ENCODE measurements at places on chromosomes 3 and 15.
A peak's percentile ranks its signal among the peaks of the same experiment; 100 is the strongest.

DNA sequence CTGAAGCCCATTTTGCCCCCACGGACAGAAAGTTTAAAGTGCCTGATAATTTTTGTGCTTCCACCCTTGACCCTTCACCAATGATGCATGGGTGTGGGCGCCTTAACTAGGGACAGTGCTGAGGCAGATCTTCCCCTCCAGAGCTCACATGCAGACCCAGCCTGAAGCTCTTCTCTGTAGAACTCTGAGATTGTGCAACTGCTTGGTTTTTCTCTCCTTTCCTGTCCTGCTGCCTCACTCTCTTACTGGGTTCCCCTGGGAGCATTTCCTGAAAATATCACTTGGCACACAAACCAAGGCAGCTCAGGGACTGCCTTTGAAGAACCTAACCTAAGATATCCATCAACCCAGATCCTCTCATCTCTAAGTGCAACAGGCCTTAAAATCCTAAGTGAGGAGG lies 220.3 kb upstream of the STT3B start:
- DNase-seq: no peak

DNA sequence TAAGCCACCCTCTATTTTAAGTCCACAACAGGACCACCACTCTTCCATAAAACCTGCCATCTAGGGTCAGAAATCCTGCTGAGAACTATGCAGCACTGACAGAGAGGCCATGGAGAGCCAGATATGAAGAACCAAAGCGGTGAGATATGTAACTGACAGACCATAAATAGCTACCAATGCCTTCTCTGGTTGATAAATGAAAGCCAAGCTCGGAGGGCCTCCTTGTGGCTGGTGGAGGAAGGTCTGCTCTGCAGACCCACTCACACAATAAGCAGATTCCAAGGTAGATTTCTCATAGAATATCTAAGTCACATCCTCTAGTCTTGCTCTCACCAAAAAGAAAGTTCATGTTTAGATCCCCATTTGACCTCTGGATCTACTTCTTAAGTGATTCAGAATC lies 38.9 kb downstream of the RYK start:
- peak; percentile 81 for DNase-seq

GRCh38 chr3:123734527-123734902 lies 149.6 kb downstream of the MYLK start:
- DNase-seq: no peak

DNA sequence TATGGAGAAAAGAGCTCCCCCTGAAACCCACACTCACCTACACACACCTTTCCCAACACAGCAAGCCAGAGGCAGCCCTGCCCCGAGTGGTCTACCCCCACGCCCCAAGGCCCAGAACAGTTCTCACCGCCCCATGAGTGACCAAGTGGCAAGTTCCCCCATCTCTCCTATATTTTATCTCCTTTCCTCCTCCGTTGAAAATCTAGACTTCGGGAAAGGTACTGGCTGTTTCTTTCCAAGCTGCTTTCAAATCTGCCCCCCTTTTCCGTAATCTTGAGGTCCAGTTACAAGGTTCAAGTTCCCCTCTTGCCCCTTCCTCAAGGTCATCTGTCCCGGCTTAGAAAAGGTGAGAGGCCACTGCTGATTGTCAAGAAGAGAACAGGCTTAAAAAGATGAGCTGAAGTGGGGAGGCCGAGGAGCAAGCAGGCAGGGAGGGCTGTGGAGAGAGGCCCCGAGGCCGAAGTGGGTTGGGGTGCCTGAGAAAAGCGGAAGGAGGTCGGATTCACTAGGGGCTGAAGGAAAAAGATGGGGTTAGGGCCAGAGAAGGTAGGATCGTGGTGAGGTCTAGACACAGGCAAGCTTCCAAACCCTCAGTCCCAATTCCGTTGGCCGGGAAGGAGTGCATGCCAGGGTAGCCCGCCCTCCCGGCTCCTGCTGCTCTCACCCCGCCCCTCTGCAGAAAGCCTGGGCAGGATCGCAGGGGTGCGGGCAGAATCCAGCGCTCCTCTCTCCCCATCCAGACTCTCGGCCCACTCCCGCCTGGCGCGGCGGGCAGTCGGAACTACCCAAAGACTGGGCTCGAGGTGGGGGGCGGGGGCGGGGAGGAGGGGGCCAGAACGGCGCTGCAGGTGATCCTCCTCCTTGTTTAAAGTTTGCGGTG lies 1.7 kb downstream of the SEMA5B start:
- peak; percentile 74 for DNase-seq

- peak; percentile 42 for DNase-seq
These were observed 170.7 kb downstream of the DIPK2A start for GRCh38 chr3:144142151-144142840.

DNA sequence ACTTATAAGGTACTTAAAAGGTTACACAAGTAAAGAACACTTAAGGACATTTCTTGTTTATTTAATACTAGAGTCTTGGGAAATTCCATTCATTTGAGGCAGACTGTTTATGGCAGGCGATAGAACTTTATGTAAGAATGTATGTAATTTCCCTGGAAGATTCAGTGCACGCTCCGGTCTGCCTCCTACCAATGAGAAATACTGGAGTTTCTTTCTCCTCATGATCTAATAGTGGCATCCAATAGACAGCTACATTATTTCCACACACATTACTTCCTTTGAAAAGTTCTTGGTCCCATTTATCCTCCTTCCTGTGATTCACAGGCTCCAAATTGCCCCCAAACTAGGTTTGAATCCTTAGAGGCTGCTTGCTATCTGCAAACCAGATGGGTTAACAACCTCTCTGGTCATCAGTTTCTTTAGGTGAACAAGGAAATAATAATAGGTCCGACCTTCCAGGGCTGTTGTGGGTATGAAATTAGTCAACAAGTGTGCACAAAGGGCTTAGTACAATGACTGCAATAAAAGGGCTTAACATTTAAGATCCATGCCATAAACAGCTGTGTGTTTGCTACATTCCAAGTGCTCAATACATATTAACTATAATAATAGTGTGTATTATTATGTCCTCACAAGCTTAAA lies 30.7 kb downstream of the EIF4E3 start:
- no peak for DNase-seq

- peak; percentile 71 for DNase-seq
These were observed 68.4 kb upstream of the MCTP2 start for GRCh38 chr15:94162939-94163338.

DNA sequence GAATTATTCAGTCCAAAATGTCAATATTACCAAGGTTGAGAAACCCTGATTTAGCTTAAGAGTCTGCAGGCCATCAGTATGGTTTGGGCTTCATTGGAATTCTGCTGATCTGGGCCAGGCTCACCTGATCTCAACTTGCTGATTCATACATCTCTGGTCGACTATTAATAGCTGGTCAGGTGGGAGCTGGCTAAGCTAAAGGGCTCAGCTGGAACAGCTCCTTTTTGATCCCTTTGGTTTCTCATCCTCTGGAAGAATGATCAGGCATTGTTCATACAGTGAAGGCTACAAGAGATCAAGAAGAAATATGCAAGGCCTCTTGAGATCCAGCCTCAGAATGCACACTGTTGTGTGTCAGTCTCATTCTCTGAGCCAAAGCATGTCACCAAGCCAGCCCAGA lies 123.3 kb upstream of the MME start:
- DNase-seq: no peak

DNA sequence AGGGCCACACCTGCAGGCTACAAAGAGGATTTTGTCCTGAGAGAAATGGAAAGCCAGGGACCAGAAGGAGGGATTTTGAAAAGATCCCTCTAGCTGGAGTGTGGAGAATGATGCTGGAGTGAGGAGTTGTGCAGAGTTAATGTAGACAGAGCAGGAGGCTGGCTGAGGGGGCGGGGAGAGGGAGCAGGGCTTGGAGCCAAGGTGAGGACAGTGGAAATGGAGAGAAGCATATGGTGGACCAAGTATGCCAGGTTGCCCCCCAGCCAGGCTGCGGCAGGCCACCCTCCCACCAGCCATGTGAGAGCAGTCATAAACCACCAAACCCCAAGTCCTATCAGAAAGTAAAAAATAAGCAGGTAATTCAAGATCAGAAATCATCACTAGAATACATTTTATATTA lies 14.7 kb downstream of the RARRES1 start:
- DNase-seq: peak; percentile 12

- DNase-seq: no peak
These were observed 1.4 kb downstream of the POPDC2 start for GRCh38 chr3:119658994-119659393.

DNA sequence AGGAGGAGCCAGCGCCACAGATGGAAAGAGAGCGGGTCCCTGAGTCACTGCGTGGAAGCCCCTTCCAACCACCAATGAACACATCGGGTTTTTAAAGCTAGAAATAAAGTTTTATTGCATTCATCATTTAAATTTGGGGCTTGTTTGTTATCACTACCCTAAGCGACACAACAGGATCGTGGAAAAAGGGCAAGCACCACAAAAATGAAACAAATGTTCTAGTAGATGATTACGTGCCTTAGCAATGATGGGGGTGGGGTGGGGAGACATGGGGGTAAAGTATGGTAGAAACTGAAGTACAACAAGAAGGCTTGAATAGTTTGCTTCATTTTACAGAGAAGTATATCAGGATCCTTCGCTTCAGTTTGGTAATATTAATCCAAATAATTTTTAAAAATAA lies 221.6 kb upstream of the ATP10A start:
- DNase-seq: no peak

DNA sequence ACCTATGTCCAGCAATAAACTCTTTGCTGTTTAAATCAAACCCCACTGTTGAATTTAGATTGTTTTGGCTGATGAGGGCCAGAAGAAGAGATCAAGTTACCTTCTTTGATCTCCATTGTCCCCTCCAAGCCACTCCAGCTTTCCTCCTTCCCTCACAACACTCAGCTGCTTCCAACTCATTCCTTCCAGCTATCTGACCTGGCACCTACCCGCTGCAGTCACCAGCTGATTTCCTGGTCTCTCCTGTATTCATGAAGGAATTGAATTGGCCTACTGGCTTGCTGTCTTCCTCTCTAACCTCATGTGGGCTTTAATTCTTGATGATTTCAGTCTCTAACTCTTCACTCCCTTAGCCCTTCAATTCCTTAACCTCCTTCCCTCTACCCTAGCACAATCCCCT lies 40.8 kb upstream of the ABHD17C start:
- DNase-seq: no peak

- DNase-seq: no peak
These were observed 372.1 kb downstream of the ROBO2 start for GRCh38 chr3:77412021-77412438.

DNA sequence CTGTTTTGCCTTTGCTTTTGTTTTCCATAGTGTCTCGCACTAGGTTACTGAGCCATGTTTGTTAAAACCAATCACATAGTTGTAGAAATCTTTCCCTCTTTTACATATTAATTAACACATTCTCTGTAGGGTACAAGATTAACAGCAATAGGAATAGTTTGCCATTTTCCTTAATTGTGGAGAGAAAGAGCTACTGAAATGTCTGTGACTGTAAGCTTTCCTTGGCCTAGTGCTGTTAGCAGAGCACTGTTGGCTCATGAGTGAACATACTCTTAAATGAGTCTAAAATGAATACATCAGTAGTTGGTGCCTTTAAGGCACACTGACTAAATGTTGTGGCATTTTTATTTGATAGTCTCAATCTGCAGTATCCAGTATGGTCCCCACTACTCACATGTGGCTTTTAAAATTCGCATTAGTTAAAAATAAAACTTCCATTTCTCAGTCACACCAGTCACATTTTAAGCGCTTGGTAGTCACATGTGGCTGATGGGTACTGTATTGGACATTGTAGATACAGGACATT lies 28.2 kb downstream of the CHD2 start:
- DNase-seq: no peak

Data from brain (organoid and tissue), 16 donors.